Fibroblast of skin of left quadriceps (primary cell): ENCODE measurements at places on chromosomes 3 and 15.

DNA sequence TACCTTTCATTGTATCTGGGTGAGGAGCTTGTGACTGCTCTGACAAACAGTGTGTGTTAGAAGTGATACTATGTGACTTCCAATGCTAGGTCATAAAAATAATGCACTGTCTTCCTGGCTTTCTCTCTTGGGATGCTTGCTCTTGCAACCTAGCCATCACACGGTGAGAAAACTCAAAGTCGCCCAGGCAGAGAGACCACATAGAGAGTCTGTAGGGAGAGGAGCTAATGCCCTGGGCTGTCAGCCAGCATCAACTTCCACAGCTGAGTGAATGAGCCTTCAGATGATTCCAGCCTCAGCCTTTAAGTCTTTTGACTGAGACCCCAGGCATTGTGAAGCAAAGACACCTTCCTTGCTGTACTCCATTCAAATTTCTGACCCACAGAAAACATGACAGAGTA, 220.6 kb upstream of the SGO1 start:
- DNase-seq, result peak; percentile 20

DNA sequence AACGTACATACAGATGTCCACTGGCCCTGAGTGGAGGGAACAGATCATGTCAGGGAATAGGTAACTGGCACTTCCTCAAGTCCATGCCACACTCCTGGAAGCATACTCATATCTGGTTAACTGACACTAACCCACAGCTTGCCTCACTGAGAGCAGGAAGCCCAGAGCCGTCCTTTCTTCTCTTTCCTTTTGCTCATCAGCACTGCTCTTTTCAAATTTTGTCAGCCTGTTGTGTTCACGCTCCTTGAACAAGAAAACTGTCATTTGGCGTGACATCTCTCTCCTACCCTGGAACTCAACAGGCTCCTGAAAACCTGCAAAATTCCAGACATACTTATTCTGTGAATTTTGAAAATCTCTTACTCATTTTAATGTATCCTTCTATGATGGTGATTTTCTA, 360.2 kb downstream of the MAGI1 start:
- no peak for DNase-seq

DNA sequence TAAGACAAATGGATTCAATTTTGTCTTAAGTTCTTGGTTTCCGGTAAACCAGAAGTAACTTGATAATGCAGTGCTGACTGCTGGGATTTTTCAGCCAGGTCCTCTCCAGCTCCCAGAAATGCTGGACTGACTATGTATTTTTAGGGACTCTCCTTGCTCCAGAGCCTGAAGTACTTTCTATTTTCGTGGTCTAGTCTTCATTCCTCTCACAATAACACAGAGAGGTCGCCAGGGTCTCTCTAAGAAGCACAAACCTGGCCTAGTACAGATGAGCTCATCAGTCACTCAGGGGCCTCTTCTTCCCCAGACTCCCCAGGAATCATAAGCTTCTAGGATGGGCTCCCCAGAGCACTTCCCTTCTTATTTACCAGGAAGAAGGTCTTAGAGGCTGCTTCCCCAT, 85.8 kb downstream of the FAM174B start:
- DNase-seq, result no peak

- DNase-seq, result no peak
Observed at GRCh38 chr3:22615790-22616189, 587.3 kb upstream of the UBE2E2 start.

GRCh38 chr3:122944671-122945161, 82.8 kb downstream of the SEMA5B start:
- DNase-seq, result peak; percentile 78

DNA sequence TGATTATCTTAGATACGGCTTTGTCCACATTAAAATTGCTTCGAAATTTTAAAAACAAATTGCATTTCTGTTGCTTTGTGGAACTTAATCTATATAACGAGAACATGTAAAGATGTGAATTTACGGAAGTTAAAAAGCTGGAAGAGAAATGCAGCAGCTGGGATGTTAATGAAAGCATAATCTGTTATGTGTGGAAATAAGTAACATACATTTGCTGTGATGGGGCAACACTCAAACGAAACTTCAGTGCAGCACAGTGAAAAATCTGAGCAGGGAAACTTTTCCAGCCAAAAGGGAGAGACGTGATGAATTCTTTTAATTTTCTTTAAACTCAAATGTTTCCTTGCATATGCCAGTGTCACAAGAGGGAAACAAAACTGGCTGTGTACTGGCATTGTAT, 276.7 kb upstream of the LMCD1 start:
- no peak for DNase-seq
